NCI-H2081 (cell line): ENCODE measurements at places on chromosomes 1 and 21.

GRCh38 chr1:188594542-188595235 lies 1765.9 kb downstream of the PLA2G4A start:
- no peak for DNase-seq

GRCh38 chr1:208366559-208366958 lies 122.4 kb upstream of the PLXNA2 start:
- DNase-seq = no peak

GRCh38 chr1:197184190-197184589 lies 37.7 kb upstream of the ASPM start:
- DNase-seq = no peak

GRCh38 chr1:235056937-235057336 lies 71.7 kb downstream of the TOMM20 start:
- DNase-seq = no peak

DNA sequence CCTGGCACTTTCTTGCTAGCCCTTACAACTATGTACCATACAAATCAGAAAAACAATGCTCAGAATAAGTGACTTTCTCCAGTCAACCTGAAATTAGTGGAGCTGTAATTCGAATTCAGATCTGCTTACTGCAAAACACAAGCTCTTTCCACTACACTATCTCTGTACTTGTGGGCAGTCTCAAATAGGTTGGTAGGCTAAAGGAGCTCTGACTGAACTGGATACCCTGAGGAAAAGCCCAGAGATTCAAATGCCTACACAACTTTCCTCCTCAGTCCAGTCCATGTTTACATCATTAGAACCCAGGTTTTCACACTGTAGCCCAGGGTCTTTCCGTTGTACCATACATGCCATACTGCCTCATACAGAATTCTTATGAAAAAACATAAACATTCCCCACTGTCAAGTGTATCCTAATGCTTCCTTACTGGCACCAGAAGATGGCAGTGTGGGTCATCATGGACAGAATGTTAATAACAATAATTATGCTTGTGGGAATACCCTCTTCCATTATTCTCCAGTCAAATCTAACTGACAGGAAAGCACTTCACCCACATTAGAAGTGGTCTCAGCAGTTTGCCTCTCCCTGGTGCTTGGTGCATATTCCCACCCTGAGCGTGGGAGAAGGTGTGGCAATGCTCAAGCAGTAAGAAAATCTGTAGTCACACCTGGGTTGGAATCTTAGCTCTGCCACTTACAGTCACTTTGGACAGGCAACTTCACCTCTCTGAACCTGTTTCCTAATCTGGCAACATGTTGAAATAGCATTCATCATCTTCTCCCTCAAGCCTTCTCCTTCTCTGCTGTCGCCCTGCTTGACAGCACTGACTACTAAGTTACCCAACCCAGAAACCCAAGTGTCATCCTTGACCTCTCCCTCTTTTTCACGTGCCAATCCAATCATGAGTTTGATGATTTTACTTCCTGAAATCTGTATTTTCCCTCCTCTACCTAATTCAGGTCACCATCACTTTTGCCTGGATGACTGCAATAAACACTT lies 14.4 kb upstream of the ZFYVE9 start:
- DNase-seq = peak; percentile 80

DNA sequence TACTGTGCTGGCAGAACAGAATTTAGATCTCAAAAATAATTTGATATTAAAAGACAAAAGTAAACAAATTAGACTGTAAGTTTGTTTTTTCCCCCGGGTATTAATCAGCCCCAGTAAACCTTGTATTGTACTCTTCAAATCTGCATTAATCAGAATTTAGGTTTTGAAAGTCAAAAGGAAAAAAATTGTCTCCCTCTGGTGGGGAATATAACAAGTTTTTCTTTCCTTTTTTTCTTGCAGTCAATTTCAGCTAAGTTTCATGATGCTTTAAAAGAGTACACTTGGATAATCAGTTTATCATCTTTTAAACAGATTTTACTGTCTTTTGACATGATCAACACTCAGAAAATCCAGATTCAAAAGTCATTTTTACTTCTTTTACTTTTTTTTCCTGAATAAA lies 134.5 kb upstream of the PKN2 start:
- no peak for DNase-seq

DNA sequence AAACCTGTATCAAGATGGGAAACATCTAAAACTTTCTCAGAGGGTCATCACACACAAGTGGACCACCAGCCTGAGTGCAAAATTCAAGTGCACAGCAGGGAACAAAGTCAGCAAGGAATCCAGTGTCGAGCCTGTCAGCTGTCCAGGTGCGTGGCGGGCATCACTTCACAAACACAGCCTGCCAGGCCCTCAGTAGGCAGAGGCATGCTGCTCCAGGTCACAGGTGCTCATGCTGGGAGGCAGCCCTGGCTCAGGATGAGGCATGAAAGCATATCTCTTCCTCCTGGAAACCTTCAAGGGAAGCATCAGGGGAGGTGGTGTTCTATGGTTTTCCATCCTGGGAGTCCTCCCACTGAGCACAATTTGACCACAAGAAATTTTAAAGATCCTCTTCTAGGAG lies 6.3 kb downstream of the CD2 start:
- DNase-seq = no peak

DNA sequence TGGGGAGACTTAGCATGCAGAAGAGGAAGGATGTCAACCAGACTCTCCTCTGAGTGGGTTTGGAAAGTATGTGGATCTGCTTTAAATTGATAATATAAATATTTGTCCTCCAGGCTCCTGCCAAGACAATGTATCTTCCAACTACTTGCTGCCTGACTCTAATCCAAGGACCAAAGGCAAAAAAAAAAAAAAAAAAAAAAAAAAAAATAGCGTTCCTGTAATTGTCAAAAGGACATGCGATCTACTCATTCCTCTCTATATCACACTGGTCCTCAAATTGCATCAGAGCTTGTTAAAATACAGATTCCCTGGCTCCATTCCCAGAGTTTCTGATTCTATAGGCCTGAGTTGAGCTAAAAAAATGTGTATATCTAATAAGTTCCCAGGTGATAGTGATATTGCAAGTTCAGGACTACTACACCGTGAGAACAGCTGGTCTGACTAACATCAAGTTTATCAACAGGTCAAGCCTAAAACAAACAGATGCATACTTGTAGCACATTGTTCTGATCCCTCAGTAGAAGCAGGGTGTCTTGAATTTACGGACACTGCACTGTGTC lies 141.3 kb downstream of the TNR start:
- DNase-seq = no peak

- no peak for DNase-seq
Observed at GRCh38 chr21:35663856-35664606, 396.3 kb downstream of the SETD4 start.

- DNase-seq = no peak
Observed at GRCh38 chr1:223538981-223539380, 126.5 kb downstream of the CAPN8 start.

DNA sequence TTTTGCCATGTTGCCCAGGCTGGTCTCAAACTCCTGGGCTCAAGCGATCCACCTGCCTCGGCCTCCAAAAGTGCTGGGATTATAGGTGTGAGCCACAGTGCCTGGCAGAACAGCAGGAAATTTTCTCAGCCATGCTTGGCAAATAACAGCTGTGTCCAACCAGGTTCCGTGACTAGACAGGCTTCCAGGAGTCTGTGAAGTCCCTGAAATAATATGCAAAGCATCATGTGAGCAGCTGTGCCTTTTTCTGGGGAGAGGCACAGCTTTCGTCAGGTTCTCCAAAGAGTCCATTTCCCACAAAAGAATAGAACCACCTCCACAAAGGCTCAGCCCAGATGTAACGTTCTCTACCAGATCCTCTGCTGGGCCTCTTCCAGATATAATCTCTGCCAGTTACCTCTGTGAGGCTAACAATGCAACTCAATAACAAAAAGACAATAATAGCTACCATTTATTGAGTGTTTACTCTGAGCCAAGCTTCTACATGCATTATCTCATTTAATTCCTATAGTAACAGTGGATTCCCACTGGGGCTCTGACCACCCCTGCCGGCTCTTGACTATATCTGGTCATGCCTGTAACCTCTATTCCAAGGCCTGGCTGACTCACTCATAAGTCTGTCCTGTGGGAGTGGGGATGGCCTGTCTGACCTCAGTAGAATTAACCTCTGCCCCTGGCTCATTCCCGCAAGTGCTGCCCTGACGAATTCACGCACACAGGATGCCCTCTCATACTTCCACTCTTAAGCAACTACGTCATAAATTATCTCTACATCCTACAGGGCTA lies 4.0 kb upstream of the NKAIN1 start:
- peak; percentile 71 for DNase-seq

DNA sequence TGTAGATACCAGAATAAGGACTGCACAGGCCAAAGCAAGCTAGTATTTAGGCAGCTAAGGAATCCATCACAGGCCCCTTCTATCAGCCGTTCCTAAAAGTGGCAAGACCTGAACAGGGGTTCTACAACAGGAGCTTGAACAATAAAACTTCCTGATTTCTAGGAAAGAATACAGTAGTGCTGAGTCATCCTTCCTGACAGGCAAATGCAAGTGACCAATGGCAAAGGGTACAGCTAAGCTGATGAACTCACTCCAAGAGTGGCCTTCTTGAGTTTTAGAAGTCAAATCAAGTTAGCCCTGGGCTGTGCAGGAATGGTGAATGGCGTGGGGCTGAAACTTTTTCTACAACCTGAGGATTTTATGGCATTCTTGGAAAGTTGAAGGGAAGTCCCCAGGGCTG lies 112.9 kb downstream of the GREM2 start:
- no peak for DNase-seq

DNA sequence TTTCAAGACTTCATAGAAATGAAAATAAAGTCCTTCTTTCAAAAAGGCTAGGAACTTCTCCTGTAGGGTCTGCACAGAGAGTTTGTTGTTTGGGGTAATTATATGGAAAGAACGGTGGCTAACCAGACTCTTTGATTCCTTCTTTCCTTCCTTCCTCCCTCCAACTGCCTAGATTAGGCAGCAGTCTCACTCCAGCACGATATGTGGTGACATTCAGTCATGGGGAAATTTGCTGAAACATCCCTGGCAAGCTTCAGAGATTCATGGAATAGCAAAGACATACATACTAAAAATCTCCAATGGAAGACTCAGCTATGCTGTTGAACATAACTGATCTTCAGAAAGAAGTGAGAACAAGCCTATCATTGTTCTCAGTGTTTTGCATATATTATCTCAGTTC lies 4.3 kb downstream of the NTMT2 start:
- DNase-seq = no peak

DNA sequence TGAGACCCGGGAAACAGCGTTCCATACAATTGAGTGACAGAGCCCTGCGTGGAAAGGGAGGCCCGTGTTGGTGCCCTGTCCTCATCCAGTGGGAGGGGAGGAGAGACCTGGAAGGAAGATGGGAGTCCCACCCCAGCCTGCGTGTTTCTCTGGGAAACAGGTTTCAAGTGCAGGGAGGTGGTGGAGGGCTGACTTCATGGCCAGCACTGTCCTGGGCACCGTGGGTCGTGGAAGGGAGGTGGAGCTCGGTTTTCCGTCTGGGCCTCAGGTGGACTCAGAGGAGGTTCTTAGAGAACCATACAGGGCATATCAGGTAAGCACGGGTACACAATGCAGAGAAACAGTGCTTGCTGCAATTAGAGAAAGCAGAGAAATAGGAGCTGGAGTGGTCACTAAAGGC lies 222.6 kb downstream of the CAMTA1 start:
- no peak for DNase-seq

DNA sequence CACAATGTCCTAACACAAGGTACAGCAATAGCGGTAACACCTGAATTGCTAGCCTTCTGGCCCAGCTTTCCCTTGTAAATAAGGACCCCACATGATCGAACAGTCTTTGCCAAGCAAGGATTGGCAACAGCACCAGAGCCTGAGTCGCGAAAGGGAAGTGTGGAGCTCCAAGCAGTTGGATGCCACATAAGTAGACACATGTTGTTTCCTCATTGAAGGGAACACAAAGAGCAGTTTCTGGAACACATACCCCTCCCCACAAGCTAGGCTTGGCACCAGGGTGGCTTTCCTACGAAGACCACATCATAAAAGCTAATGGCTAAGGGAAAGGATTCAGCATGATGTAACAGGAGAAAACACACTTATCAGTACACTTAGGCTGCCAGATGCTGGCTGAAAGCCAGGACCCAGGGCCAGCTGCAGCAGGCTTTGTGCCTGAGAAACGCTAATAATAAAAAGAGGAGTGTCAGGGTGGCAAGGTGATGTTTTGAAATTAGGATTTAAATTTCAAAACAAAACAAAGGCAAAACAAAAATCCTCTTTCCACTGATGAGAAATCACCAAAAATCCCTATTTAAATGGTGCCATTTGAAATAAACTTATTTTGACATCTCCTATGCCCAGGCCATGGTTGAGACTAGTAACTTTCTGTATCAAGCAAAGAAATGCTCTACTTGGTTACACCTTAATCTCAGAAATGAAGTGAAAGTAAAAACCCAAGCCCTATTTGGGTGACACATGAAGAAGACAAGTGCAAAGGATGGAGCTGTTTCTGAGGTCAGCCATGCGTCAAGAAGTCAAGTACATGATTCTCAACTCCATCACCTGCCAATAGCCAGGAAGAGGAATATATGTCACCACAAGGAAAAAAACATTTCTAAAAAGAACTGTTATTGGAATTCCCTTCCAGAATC lies 11.9 kb upstream of the CPLANE2 start:
- peak; percentile 94 for DNase-seq

DNA sequence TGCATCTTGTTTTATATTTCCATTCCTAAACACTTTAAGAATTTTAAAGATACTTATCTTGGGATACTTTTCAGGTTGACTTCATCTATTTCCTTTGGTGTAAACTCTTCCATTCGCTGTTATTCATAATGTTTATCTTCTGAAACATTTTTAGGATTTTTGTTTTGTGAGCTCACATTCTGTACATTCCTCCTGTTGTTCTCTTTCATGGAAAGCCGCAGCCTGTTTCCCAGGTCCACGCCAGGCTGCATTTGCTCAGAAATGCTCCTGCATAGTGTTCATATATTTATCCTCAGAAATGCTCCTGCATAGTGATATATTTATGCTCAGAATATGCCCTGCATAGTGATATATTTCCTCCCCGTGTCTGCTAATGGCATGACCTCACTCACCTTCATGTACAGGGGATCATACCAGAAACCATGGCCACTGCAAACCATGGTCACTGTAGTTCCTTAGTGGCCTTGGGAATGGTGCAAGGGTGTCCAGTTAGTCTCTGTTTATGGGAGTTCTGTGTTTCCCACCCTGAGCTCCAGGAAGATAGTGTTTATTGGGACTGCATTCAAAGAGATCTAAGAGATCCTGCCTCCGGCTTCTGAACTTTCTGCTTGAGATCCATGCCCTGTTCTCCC lies 153.9 kb upstream of the GREM2 start:
- no peak for DNase-seq

DNA sequence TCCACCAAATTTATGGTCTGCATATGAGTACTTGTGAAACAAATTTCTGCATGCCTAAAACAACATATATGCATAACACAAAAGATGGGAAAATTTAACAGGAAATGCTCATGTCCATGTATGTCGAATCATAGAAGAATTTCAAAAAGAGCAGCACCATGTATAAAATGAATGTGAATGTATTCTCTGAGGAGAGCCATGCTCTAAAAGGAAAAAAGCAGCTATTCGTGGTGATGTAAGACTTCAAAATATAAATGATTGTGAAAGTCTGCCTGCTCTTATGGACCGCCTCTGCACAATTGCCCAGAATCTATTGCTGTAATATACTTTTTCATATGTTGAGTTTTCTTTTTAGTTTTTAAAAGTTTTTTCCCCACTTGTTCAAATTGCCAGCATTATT lies 66.8 kb downstream of the EPB41 start:
- DNase-seq = no peak
